Metanephros (tissue), 2 donors: ENCODE measurements at places on chromosomes 16 and 17. TPM values are rescaled to one million over a fixed set of nuclear protein-coding genes. Genes with fewer than 3 reads are reported as not detected.

Gene FNDC8
- not detected for total RNA-seq

Gene ARL16
- total RNA-seq, result 56.7 TPM

Gene IL34
- total RNA-seq, result 4.7 TPM

Gene GGT6
- 15.0 TPM for total RNA-seq

Gene ADORA2B
- 1.8 TPM for total RNA-seq

Gene HBA2
- total RNA-seq, result 14,996 TPM

Gene TPSG1
- total RNA-seq, result not detected

Gene RAMP2
- total RNA-seq, result 34.9 TPM

Gene TBX2
- total RNA-seq, result 103 TPM

Gene DNAH3
- total RNA-seq, result 0.35 TPM

Gene SSTR5
- 0.82 TPM for total RNA-seq

Gene GP1BA
- total RNA-seq, result 0.88 TPM

Gene FAM171A2
- total RNA-seq, result 24.0 TPM

Gene PDIA2
- 0.47 TPM for total RNA-seq

Gene MARCHF10
- total RNA-seq, result 0.41 TPM

Gene CES1
- total RNA-seq, result 3.4 TPM

Gene PLA2G10
- not detected for total RNA-seq

Gene LASP1
- 84.0 TPM for total RNA-seq

Gene LPO
- not detected for total RNA-seq

Gene NPB
- total RNA-seq, result 1.3 TPM

Gene TPSAB1
- total RNA-seq, result 0.99 TPM
